RPMI8226 (cell line): ENCODE measurements at places on chromosomes 3 and 15.

- DNase-seq: peak; percentile 90
Measured at GRCh38 chr3:182792901-182793662, at the start of gene ATP11B. TSS of gene ATP11B (plus strand) at chr3:182793504. CDS start at chr3:182793760, 256 bp downstream.

DNA sequence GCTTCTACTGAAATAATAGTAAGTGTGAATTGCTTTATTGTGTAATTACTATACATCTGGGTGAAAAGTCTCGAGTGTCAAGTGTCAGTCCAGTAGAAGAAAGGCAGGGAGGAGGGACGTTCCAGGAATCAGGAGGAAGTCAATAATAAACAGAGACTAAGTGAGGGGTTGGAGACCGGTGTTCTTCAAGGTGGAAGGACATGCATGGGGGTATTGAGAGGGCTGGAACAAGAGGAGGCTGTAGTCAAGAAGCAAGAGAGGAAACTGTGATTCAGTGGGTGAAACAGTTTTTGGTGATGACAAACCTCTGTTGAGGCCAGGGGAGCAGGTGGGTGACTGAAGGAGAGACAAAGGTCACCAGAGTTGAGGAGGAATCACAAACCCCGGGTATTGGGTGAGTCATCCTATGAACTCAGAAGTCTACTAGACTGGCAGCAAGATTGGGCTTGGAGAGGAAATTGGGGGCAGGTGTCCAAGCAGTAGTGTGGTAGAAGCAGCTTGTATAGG, 11.6 kb upstream of the SCAMP5 start:
- DNase-seq: peak; percentile 83

DNA sequence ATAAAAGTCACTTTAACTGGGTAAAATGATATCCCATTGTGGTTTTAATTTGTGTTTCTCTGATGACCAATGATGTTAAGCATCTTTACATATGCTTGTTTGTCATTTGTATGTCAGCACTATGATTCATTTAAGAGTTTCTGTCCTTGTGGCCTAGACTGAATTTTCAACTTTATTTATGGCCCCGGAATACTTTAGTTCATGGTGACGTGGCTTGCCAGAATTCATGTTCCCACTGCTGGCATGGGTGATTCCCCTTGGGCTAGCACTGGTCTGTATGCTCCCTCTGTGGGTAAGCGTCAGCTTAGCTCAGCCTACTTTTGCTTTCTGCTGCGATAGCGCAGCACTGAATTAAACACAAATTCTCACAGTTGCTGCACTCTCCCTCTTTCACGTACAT, 436.3 kb upstream of the SGO1 start:
- no peak for DNase-seq

DNA sequence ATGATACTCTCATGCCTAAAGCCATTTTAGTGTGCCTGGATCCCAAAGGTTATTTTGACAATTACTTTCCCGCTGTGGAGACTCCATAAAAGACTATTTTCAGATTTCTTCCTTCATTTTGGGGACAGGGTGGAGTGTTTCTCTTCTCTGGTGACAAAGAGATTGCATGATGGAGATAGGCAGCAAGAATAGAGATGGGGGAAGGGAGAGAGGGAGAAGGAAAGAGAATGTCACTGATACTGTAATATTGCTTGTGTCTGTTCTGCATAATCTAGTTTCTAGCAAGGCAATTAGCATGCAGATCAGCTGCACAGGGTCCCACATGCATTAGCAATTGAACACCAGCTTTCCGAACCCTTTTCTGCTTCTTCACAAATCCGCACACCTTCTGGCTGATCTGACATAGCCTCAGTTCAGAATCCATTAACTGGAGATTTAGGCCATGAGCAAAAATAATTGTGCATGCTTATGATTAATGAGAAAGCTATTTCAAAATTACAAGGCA, 222.4 kb downstream of the OXSM start:
- DNase-seq: no peak

DNA sequence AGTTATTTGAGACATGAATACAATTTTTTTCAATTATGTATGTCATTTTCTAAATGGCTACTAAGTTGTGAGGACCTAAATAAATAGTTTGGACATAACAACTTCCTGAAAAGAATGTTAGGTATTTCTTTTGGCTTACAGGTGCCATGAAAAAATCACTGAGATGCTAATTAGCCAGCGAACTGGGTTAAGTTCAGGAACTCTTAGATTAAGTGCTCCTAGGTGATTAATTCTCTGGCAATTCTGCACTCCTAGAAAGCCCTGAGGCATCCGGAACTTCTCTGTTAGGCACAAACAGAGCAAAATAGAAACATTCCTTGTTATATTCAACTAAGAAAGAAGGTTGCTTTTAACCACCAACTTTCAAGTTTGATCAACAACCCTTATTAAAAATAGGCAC, 192.3 kb downstream of the STAG1 start:
- no peak for DNase-seq

DNA sequence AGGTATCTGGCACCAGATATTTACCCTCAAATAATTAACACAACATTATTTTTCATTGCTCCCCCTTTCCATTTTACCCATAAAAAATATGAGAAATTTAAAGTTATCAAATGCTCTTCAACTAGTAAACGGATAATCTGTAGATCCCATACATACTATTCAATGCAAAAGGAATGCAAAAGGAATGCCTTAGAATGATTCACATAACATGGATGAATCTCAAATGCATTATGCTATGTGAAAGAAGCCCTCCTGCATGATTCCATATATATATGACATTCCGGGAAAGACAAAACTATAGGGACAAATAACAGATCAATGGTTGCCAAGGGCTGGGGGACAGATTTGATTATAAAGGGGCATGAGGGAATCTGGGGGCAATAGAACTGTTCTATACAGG, 195.7 kb downstream of the STT3B start:
- DNase-seq: no peak

- no peak for DNase-seq
Measured at GRCh38 chr3:58520403-58521335, 16.3 kb downstream of the ACOX2 start.

GRCh38 chr3:71050166-71050537, 533.4 kb downstream of the FOXP1 start:
- no peak for DNase-seq

- DNase-seq: no peak
Measured at GRCh38 chr3:107436029-107436428, 58.8 kb downstream of the CCDC54 start.

GRCh38 chr3:141308588-141309218, 59.6 kb upstream of the ZBTB38 start:
- peak; percentile 55 for DNase-seq

- no peak for DNase-seq
Measured at GRCh38 chr3:157147099-157147803, 12.7 kb downstream of the CCNL1 start.

- DNase-seq: no peak
Measured at GRCh38 chr15:68994149-68994548, 20.3 kb upstream of the NOX5 start.

GRCh38 chr3:187210545-187211327, 13.4 kb downstream of the RTP1 start:
- no peak for DNase-seq

GRCh38 chr3:47035645-47036044, 56.2 kb downstream of the NBEAL2 start:
- DNase-seq: no peak

DNA sequence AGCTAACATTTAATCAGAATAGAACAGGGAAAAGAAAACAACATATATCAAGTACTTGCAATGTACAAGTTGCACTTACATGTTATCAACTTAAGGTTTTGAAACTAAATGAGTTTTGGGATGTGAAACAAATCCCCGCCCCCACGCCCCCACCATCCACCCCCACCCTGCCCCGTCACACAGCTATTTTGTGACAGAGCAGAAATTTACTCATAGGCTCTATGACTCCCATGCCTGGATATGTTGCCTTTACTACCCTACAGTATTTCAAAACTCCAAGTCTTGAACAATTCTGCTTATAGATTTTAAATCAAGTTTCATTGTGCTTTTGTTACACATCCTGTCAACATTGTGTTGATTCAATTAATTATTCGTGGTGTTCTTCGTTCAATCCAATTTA, 18.1 kb upstream of the IL1RAP start:
- no peak for DNase-seq

DNA sequence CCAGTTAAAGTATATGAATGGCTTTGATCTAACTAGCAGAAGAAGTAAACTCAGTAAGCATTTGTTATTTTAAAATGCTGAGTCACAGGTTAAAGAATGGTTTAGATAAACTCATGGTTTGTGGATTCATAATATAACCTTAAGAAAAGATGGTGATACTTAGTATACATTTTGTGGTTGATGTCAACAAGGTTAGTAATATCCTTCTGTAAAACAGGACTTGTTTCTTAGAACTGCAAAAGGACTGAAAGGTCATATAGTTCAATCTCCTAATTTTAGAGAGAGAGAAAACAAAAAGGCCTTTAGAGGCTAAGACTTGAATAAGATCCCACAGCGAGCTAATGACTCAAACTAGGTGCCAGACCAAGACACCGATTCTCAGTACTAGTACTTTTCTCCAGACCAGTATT, 50.0 kb downstream of the STRIT1 start:
- DNase-seq: peak; percentile 31

- DNase-seq: no peak
Measured at GRCh38 chr3:186421946-186422345, 59.9 kb upstream of the DGKG start.

- no peak for DNase-seq
Measured at GRCh38 chr15:62711691-62712454, 330.7 kb upstream of the TPM1 start.

DNA sequence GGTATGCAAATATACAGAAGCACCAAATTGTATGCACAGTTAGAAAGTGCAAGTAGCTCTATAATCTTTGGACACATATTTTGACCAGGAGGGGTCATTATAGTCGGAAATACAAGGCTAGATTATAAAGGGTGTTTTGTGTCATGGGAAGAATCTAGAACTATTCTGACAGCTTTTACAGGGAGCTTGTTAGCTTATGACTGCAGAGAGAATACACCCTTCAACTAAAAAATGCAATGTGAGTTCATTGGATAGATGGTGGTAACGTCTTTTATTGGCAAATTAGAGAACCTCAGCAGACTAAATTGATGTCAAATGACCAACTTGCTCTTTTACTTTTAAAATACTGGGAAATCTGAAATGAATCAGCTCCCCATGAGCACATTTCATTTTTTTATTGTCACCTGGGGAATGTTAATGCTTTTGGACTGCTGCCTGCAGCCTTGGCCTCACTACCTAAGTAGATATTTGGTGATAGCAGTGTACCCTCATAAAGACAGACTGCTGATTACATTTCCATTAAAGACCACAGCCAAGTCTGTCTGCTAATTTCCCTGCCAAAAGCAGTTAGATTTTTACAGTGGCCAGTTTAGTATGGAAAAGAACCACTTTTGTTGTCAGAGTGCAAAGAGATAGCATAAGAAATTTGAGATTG, 515.9 kb upstream of the DPPA4 start:
- DNase-seq: no peak

GRCh38 chr15:75669191-75669878, 21.6 kb downstream of the SNX33 start:
- peak; percentile 25 for DNase-seq

DNA sequence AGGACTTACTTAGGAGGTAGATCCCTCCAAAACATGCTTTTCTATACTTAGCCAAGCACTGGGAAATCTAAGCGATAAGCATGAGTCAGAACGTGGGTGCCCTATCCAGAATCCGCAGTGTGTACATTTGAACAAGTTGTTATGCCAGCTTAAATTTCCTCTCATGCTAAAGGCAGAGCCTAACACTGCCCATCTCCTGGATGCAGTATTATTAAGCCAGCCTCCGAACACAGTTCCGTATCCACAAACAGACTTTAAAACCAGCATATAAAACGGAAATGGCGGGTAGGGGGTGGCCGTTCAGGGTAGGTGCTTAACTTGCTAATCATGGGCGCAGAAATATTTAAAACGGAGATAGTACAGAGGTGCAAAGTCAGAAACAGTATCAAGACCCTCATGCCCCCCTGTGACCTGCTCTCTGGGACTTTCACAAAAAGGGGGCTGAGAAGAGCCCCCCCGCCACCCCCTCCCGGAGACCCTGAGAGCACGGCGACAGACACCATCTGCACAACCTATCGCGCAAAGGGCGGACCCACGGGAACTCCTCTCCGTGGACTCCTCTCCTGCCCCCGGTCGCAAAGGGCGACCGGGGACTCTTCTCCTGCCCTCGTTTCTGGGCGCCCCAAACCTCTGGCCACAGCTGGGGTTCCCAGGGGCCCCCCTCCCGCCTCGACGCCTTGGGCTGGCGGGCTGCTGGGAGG, 889 bp upstream of the LRRIQ4 start:
- no peak for DNase-seq

DNA sequence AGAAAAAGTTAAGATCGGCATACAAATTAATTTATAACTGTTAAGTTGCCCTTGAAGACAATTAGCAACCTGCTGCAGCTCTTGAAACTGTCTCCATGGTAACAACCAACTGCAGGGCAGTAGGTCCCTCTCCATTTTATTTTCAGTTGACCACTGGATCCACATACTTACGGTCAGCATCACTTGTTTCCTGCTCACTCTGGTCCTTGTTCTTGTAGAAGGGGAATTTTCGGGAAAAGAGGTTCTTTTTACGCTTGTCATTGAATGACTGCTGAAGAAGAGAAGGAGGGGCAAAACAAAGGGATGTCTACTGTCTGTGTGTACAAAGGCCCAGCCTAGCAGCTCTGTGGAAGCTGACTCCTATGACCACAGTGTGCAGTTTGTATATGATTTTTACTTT, 46.8 kb upstream of the MELTF start:
- DNase-seq: no peak

- DNase-seq: no peak
Measured at GRCh38 chr3:11810276-11810675, 36.4 kb downstream of the TAMM41 start.

DNA sequence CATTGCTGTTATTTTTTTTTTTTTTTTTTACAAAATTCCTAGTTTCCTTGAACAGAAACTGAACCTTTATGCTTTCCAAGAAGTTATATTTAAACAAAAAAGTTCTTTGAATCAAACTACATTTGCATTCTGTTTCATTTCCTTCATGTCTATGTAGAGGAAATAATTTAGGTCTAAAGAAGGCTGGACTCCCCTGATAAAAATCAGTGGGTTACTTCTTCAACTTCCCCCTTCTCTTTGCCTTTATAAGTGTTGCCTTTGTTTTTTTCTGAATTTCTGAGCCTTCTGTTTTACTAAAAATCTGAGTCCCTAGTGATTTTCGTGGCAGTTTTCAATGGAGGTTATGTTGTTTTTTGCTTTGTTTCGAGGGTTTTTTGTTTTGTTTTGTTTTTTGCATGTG, 152.8 kb downstream of the CHDH start:
- DNase-seq: no peak
